ENCODE measurements at places on chromosomes 4 and X. TPM values are rescaled to one million over a fixed set of nuclear protein-coding genes. Genes with fewer than 3 reads are reported as not detected.
A peak's percentile ranks its signal among the peaks of the same experiment; 100 is the strongest.

TMEM35A gene
- total RNA-seq = 0.85 TPM

DNA sequence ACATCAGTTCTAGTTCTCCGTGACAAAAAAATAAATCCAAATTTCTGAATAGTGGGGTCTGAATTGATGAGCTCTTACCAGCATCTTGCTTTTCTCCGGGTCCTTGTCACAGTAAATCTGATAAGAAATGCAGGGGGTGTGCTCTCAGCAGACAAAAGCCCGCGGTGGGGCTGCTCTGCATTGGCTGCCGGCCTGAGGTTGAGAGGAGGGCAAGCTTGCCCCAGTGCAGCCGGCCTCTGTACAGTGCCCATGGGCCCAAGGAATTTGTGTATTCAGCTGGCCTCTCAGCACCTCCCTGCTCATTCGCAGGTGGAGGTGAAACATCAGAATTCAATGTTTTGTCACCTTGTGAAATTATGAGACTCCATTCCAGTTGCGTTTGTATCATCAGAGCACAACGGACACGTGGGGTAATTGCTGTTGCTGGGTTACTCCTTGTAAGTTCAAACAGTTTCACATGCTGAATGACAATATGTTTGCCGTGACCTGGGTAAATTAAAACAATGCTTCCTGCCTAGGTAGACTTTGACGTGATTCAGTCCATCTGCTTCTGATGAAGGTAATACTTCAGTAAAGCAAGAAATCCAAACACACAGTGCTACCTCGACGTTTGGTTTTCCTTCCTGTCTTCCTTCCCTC is 596.4 kb downstream of the MID1IP1 start:
- peaks cover 8% of the 10 kb centered on the region for H3K27me3 ChIP-seq
- no peaks in the 10 kb centered on the region for H3K4me1 ChIP-seq
- no peak for DNase-seq
- no peak overlapping the region for H3K27ac ChIP-seq
- no peak overlapping the region for H3K4me3 ChIP-seq
- no peaks in the 10 kb centered on the region for H3K36me3 ChIP-seq

- H3K4me3 ChIP-seq = no peak overlapping the region
- H3K4me1 ChIP-seq = no peaks in the 10 kb centered on the region
- no peak for DNase-seq
- no peak overlapping the region for H3K27ac ChIP-seq
- no peaks in the 10 kb centered on the region for H3K36me3 ChIP-seq
- H3K27me3 ChIP-seq = peaks cover 20% of the 10 kb centered on the region
Observed at GRCh38 chr4:84451546-84451945, 47.5 kb downstream of the NKX6-1 start.

GRCh38 chr4:22897520-22898108 is 204.9 kb downstream of the GBA3 start:
- no peak overlapping the region for H3K4me3 ChIP-seq
- no peak overlapping the region for H3K27ac ChIP-seq
- no peaks in the 10 kb centered on the region for H3K36me3 ChIP-seq
- peaks cover 5% of the 10 kb centered on the region for H3K4me1 ChIP-seq

- no peak for DNase-seq
- no peak overlapping the region for H3K4me3 ChIP-seq
- H3K27ac ChIP-seq = peak overlapping the region; percentile 73
- peaks cover 40% of the 10 kb centered on the region for H3K27me3 ChIP-seq
- peaks cover 16% of the 10 kb centered on the region for H3K4me1 ChIP-seq
Observed at GRCh38 chr4:74632634-74633033, 161.7 kb downstream of the BTC start.

All from chondrocyte (in vitro differentiated cells).